Urinary bladder (tissue), 4 donors: ENCODE measurements at places on chromosomes 1 and 21.

DNA sequence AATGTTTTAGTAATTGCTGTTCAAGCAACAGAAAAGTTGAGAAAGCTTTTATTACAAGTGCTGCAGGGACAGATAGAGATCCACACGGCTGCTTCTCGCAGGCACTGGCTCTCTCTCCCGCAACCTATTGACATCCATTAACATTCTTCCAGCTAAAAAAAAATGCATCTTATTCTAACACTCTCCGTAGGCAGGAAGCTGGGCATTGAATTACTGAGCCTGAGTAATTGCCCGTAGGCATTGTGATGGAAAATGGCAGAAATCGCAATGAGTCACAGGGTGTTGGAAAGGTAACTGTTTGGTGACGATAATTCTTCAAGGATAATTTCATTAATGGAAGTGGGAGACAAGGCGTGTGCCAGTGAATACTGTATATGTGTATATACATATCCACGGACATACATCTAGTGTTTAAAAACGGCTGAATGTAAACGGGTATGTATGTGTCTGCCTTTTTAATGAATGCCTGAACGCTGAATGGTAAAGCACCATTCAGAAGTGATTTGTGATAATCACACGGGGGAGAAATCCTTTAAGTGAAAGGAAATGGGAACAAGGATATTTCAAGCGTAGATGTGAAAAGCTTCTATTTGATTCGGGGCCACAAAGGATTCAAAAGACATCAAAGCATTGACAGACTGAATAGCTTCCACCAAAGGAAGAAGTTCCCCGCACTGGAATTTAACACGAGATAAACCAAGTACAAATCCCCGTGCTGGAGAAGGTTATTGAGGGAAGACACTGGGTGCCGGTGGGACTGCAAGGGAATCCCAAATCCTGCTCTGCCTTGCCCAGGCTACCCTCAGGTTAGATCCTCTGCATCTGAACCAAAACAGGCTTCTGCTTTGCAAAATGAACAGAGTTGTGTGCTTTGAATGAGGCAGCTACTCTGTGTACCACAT, 567.2 kb downstream of the NPHP4 start:
- no peak for DNase-seq

DNA sequence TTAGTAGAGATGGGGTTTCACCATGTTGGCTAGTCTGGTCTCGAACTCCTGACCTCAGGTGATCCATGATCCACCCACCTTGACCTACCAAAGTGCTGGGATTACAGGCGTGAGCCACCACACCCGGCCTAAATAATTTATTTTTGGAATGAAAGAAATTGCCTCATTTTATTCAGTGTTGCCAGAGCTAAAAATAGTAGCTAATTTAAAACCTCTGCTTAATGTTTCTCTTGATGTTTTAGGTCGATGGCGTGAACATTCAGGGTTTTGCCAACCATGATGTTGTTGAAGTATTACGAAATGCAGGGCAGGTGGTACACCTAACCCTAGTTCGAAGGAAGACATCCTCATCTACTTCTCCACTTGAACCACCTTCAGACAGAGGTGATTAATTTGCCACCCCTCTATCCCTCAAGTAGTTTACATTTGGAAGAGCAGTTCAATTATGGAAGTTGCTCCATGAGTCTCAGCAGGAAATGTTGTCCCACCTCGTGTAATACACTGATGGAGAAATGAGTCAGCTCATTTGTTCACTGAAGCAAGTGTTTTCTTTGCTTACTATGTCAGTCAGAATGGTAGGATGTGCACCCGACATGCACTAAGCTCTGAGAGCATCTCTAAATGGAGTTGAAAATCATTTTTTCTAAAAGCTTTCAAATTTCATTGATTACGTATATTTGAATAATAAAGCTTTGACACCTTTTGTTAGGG, 54.9 kb downstream of the PATJ start:
- no peak for DNase-seq

DNA sequence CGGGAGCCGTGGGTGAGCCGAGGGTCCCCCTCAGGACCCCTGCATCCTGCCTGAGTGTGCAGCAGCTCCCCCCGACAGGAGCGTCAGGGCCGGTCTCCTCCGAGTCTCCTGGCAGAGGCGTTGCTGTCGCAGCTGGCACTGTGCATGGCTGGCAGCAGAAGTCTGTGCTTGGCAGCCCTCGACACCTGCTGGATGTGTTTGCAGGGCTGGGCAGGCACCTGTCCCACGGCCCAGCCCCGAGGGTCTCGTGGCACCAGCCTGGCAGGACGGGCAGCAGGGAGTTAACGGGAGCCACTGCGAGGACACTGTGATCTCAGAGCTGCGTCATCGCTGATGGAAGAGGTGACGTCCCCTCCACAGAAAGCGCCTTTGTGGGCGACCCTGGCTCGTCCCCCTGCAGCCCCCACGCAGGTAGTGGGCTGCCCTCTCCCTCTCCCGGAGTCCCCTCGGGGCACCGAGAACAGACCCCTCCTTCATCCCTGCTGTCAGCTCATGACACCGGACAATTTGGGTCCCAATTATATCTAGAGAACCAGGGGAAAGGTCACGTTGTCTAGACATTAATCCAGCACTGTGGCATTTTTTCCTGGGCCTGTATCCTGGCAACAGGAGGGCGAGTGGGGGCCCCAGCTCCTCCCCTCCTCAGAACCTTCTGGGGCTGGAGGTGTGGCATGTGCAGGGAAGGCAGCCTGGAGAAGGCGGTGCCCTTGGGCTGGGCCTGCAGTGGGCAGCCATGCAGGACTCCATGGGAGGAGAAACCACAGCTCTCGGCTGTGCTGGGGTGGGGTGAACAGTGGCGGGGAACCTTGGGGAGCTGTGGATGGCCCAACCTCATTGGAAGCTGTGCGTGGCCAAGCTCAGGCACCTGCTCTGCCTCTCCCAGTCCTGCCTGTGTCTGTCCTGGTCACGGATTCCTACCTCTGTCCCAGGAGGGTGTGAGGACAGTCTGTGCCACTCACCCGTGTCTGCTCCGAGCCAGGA, 15.4 kb downstream of the COL18A1 start:
- DNase-seq = no peak

DNA sequence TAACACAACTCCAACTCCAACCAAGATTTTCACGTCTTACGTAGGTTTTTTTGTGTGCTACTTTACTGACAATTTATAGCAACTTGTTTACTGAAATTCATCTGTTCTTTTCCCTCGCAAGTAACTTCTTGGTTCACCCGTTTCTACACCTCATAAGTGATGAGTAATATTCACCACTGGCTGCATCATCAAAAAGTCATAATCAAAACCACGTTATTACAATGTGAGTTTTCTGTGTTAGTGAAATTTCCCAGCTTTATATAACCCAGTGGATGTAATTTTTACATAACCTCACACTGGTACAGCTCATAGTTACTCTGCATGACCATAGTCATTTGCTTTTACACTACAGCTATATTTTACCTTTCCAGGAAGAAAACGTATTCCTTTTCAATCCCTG, 401.1 kb upstream of the LYPLAL1 start:
- DNase-seq = no peak

DNA sequence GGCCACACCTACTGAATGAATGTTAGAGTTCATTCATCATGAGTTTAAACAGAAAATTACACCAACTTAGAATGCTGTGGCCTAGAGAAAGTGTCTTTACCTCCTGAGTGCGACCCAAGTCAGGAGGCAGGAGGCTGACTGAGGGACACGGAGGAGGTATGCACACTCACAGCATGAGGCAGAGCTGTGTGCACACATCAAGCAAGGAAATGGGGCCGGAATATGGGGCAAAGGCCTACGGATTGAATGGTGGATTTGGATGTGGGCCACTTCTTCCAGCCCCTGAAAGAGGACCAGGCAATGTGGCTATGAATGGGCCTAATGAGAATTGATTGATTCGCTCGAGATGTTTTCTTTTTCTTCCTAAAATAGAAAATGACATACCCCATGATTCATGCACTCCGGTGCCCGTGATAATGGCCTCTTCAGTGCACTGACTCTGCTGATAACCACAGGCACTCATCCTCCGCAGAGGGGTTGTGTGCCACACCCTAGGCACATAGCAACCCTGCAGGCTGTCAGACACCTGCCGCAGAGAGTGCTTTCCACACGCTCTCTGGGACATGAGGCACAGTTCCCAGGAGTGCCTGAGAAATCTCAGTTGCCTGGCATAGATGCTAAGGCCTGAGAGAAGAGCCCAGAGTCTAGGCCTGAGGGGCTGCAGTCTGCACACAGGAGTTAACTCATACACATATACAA, 155.5 kb downstream of the GLUL start:
- DNase-seq = no peak

DNA sequence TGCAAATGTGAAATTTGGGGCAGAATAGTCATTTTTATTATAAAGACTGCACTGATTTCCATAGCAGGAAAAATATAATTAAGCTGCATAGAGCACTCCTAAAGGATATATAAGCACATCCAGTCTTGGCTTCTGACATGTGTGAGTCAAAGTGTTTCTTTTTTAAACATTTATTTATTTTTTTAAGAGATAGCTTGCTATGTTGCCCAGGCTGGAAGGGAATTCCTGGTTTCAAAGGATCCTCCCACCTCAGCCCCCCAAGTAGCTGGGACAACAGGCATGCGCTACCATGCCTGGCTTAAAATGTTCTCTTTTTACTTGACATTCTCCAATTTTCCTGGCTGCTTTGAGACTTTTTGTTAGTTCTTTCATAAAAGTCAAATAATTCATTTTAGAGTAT, 126.1 kb downstream of the HMCN1 start:
- no peak for DNase-seq

- no peak for DNase-seq
These were observed 111.3 kb downstream of the PATJ start for GRCh38 chr1:61853583-61853982.

DNA sequence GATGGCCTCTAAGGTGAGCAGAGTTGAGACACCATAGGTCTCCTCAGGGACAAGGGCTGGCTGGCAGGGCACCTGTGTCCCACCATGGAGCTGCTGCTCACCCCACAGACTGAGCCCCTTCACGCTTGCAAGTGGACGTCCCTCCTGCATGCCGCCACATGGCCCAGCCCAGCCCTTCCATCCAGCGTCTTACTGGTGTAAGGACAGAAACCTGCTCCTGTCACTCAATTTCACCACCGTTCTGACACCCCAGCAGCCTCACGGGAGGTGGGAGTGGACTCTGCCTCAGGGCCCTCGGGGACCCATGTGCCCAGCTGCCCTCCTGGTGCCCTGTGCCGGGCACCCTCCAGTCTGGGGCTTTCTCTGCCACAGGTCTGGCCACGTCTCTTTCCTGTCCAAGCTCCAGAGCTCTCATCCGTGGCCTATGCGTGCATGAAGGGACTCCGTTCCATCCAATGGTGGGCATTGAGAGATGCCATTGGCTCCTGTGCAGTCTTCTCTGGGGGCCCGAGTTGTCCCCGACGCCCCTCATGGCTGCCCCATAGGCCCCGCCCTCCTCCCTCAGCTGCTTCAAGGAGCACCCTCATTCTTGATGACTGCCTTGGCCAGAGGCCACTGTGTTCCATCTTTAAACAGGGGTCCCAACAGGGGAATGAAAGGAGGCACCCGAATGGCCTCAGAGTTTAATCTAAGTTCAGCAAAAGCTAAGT, 42.6 kb upstream of the COL6A1 start:
- DNase-seq = no peak

- no peak for DNase-seq
These were observed 320.0 kb downstream of the PCP4 start for GRCh38 chr21:40187244-40187643.

DNA sequence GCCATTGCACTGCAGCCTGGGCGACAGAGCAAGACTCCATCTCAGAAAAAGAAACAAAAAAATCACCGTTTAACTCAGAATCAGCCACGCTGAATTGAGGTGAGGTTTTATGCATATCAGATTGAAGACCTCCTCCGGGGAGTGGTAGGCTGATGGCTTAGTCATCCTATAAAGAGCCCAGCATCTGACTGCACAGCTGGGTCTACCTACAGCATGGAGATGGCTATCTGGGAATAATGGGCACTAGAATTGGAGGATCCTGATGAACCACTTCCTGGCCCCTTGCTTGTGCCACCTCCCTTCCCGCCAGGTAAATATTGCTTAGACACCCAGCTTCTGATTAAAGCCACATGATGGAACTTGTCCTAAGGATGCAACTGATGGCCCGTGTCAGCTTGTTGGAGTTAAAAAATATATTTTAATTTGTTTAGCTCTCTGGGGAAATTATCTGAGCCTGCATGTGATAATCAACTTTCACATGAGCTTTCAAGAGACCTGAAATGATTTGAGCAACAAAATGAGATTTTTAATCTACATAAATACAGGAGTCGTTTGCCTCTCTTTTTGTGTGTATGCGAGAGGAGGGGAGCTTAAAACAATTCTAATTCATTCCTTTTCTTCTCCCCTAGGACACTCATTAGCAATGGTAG, 157.2 kb downstream of the KIF26B start:
- DNase-seq = no peak

DNA sequence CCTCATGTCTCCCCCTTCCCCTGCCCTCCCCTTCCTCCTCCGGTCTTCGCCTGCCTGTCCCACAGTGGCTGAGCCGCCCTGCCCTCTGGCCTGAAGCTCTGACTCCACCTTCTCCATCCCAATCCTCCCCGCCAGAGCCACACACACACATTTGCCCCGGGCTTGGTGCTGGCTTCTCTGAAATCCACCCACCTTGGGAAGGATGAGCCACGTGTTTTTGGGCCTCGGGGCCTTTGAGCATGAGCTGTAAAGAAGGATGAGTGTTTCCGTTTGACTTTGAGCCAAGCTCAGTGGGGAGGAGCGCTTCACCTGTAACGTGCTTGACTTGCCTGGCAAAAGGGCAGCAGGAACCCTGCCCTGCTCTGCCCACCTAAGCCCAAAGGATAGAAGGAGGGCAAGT, 295.1 kb downstream of the SIPA1L2 start:
- no peak for DNase-seq

DNA sequence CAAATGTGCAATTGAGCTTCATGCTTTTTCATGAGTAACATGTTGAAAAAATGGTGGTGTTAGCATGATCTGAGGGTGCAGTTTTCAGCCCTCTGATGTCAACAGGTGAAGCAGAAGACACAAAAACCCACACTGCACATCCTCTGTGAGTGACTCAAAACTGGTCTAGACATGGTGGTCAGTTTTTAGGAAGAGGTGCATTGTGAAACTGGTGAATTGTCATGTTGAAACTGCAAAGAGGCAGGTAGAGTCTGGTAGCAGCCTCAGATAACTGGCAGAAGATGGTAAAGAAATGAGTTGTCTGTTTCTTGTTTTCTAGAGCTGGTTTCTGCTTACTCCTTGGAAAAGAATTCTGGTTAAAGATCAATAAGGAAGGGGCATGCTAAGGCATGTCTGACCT, 97.3 kb upstream of the HMCN1 start:
- no peak for DNase-seq

- no peak for DNase-seq
These were observed at the start of gene HORMAD1 for GRCh38 chr1:150720703-150721102. Gene HORMAD1 (minus strand): TSS chr1:150720895. CDS start chr1:150719505, 1,390 bp downstream.

DNA sequence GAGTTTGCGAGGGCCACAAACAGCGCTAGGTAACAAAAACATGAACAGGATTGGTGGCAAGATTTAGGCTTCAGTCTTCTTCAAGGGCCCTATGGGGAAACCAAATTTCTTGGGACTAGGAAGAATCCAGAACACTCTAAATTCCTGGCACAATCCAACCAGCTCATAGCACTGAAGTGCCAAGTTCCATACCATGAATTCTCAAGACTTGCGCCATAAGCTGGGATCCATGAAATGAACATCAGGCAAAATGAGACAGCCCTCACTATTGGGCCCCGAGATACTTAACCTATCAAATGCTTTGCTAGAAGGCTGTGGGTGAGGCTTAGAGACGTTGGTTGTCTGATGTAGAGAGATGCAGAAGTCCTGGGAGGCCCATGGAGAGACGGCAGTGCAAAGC, 322.1 kb downstream of the PAPPA2 start:
- DNase-seq = no peak
